AG04450 (cell line): ENCODE measurements at places on chromosomes 12 and 14. TPM values are rescaled to one million over a fixed set of nuclear protein-coding genes. Genes with fewer than 3 reads are reported as not detected.

GRCh38 chr14:37903343-37904191 is 304.1 kb upstream of the SSTR1 start:
- peak; percentile 10 for DNase-seq

DNA sequence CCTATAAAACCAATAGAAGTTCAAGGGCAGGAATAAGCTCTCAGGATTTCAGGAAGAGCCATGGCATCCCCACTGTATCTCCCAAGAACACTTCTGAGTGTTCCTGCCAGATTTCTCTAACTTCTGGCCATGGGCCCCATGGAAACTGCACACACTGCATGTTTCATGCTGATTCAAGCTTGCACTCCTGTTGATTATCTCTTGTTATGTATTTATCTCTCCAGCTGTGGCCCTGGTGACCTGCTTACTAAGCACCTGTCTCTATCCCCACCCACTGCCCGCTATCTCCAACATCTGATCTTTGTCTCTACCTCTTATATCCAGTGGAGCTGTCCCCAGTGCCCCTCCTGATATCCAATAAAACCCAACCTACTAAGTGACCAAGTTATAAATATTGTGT is 285.3 kb downstream of the PDZRN4 start:
- no peak for DNase-seq

GRCh38 chr14:32374155-32374554 is 45.1 kb downstream of the AKAP6 start:
- DNase-seq: no peak

- DNase-seq: no peak
Measured at GRCh38 chr12:75170640-75171185, 38.9 kb downstream of the KCNC2 start.

DNA sequence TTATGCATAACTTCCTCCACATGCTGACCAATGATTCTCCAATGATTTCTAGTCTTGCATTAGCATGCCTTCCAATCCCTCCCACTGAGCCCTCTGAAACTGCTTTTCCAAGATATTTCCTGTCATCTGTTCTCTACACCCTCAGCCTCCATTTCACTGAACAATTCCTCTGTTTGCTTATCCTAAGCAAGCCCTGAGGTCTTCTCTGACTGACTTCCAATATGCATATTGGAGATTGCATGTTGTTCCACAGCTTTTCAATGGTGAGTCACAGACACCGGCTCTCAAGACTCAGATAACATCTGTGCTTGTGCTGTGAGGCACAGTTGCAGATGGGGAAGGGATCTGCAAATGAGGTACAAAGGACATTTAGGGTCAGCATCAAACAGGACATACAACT is 141.0 kb downstream of the SLC16A7 start:
- DNase-seq: peak; percentile 68

GRCh38 chr12:30450226-30450625 is 245.4 kb downstream of the IPO8 start:
- DNase-seq: no peak

DNA sequence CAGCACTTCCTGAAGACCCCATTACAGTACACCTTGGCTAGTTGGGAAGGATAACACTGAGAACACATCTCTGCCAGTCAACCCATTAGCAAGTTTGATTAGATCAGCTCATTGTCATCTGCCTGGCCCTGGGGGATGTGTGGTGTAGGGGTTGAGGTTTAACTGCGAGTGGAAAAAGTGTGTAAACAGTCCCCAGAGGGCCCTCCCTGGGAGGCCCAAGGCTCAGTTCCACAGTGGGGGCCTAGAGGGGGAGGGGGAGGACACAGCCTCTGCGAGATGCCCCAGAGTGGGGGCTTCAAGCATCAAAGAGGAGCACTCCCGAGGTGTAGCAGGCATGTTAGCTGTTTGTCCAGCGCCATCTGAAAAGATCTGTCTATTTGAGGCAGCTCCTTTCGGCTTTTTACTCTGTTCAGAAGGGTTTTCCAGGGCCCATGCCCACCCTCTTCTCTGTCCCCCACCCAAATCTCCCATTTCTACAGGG is 344 bp downstream of the LPAR5 start:
- no peak for DNase-seq

DNA sequence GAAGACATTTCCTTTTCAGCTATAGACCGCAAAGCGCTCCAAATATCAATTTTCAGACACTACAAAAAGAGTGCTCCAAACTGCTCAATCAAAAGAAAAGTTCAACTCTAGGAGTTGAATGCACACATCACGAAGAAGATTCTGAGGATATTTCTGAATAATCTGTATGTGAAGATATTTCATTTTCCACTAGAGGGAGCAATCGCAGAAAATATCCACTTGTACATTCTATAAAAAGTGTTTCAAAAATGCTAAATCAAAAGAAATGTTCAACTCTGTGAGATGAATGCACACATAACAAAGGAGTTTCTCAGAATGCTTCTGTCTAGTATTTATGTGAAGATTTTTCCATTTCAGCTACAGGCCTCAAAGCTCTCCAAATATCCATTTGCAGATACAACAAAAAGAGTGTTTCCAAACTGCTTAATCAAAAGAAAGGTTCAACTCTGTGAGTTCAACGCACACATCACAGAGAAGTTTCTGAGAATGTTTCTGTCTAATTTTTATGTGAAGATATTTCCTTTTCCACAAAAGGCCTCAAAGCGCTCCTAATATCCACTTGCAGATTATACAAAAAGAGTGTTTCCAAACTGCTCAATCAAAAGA is 643.8 kb upstream of the ALG10B start:
- no peak for DNase-seq

- DNase-seq: no peak
Measured at GRCh38 chr12:122867691-122868461, 28.0 kb downstream of the VPS37B start.

GRCh38 chr12:108559748-108560147 is 1.2 kb downstream of the SART3 start:
- no peak for DNase-seq

DNA sequence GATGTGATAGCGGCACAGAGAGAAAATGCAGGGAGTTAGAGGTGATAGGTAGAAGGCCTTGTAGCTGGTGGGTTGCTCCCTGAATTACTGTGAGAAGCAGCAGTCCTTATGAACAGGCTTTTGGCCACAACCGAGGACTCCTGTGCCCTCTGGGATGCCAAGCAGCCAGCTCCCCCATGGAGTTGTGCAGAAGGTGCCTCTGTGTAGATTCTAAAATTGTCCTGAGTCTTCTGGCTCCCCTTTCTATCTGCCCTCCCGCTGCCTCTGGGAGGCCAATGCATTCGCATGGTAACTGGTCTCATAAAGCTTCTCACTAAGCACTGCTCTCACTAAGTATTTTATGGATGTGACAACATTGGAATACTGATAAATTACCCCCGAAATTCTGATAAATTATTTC is 16.1 kb upstream of the SUSD6 start:
- no peak for DNase-seq

DNA sequence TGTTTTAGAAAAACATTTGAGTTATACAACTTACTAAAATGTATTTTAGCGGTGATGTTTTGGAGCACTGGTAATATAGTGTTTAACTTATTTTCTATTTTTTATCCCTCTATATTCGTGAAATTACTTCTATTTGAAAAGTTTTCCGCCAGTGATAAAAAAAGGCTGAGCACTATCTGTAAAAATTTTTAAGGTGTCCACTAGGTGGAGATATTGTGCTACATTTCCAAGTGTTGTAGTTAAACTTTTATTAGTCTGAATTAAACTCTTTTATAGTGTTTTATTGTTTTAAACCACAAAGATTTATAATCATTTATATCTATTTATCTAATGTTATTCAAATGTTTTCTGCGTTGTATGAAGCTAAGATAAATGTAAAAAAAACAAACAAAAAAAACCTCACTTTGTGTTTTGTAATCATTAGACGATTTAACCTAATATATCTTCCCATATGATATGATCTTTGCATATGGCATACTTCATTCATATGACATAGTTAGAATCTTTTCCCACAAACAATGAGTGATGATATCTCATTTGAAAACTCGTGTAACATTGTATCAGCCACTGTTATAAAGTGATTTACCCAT is 11.8 kb downstream of the ALG10B start:
- DNase-seq: no peak

- DNase-seq: no peak
Measured at GRCh38 chr12:26704684-26705460, 128.1 kb downstream of the ITPR2 start.

GRCh38 chr14:52023518-52023917 is 34.2 kb downstream of the RTRAF start:
- DNase-seq: peak; percentile 52

DNA sequence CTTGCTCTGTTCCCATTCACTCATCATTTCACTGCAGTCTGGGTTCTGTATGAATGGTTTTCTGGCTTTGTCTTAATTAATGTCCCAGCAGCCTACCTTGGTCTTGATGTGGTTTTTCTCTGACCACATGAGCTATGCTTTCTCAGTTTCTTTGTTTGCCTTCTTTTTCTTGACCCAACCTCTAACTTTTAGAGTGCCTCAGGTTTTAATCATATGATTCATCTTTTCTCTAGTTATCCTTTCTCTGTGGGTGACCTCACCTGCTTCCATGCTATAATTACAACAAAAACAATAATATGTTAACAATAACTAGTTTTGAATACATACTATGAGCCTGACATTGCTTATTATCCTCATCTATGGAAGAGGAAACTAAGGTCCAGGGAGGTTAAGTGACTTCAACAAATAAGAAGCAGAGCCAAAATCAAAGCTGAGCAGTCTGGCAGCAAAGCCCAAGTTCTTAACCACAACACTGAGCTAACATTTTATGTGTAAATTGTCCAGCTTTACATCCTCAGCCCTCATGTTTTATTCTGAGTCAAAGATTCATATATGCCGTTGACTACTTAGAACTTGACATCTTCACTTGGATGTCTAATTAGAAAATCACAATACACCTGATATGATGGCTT is 4.7 kb upstream of the EPYC start:
- DNase-seq: no peak

DNA sequence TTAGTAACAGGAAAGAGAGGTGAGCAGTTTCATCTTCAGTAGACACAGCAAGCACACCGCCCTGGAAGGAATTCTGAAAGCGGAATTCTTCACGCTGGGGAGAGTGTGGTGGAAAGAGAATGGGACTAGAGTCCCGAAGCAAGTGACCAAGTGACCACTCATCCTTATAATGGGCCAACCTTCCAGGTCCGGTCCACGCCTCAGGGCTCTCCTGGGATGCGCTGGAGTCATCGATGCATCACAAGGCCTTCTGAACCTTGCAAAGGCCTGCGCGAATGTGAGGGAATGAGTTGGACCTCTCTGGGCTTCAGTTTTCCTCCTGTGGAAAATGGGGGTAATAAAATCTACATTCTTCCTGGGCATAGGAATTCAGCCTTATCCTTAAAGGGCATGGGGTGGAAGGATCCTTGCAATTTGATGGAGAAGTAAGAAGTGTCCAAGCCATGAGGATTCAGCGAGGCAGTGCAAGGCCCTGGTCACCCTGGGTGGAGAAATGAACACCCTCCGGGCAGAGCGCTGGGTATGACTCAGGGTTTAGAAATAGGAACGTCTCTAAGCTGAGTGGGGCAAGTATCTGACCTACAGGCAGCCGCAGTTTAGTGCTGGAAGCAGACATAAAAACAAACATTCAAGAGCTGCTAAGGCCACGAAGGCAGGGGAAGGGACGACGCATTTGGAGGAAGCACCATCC is 97.7 kb downstream of the SETD3 start:
- DNase-seq: peak; percentile 21

- DNase-seq: no peak
Measured at GRCh38 chr12:117000316-117000715, 89.6 kb downstream of the FBXW8 start.

- no peak for DNase-seq
Measured at GRCh38 chr14:99320105-99320572, 48.1 kb upstream of the BCL11B start.

DNA sequence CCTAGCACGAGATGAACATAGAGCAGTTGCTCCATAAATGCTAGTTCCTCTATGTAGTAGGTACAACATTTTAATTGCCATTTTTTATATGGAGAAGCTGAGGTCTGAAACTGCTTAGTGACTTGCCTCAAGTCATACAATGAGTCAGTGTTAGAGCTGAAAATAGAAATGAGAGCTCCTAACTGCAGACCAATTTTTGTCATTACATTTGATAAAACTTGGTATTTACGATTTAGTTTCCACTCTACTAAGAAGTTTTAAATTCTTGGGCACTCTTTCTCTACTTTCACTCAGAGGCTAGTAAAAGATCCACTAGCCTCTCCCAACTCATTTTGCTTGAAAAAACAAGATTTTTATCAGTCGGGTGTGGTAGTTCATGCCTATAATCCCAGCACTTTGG is 8.1 kb upstream of the TMED10 start:
- DNase-seq: no peak

GRCh38 chr12:125528281-125528680 is 463.0 kb downstream of the AACS start:
- DNase-seq: no peak

GRCh38 chr12:75848431-75848925 is 183.1 kb downstream of the PHLDA1 start:
- DNase-seq: no peak

DNA sequence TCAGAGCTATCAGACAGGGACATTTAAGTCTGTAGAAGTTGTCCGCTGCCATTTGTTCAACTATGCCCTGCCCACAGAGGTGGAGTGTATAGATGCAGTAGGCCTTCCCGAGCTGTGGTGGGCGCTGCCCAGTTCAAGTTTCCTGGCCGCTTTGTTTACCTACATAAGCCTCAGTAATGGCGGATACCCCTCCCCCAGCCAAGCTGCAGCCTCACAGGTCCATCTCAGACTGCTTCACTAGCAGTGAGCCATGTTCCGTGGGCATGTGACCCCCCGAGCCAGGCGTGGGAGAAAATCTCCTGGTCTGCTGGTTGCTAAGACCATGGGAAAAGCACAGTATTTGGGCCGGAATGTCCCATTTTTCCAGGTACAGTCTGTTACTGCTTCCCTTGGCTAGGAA is 165.9 kb downstream of the MIPOL1 start:
- DNase-seq: no peak

- DNase-seq: no peak
Measured at GRCh38 chr12:67735868-67736267, 87.3 kb downstream of the DYRK2 start.

DNA sequence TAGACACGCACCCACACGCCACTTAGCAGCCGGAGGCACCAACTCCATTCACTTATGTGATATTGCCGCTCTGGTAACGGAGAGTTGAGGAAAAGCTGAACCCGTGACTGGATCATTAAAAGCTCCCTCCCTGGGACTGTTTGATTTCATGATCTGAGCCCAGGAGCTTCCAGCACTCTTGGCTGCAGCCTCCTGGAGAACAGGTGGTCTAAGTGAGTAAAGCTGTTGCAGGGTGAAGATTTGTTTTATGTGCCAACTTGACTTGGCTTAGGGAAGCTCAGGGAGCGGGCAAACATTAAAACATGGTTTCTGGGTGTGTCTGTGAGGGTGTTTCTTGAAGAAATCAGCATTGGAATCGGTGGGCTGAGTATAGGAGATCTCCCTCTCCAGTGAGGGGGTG is 16.9 kb upstream of the TMEM132C start:
- no peak for DNase-seq

Gene JPH4
- polyA plus RNA-seq: not detected in 2 replicates

Gene KLHDC2
- 59.8 and 81.6 TPM in 2 replicates for polyA plus RNA-seq

Gene SLC6A12
- polyA plus RNA-seq: 0.12 TPM in 1 of 2 replicates, not detected in the other

Gene WNT1
- polyA plus RNA-seq: not detected in 2 replicates

Gene BLTP3B
- 21.2 and 28.9 TPM in 2 replicates for polyA plus RNA-seq

Gene FZD10
- polyA plus RNA-seq: not detected in 2 replicates

Gene EGLN3
- 0.04 TPM in 1 of 2 replicates, not detected in the other for polyA plus RNA-seq

Gene TAS2R7
- polyA plus RNA-seq: not detected in 2 replicates

Gene FCF1
- polyA plus RNA-seq: 61.3 and 78.5 TPM in 2 replicates

Gene LMO3
- 1.0 and 2.0 TPM in 2 replicates for polyA plus RNA-seq

Gene RPGRIP1
- not detected in 2 replicates for polyA plus RNA-seq

Gene MYF6
- polyA plus RNA-seq: not detected in 2 replicates
